Endodermal cell (in vitro differentiated cells): ENCODE measurements at places on chromosomes 3 and 15.

DNA sequence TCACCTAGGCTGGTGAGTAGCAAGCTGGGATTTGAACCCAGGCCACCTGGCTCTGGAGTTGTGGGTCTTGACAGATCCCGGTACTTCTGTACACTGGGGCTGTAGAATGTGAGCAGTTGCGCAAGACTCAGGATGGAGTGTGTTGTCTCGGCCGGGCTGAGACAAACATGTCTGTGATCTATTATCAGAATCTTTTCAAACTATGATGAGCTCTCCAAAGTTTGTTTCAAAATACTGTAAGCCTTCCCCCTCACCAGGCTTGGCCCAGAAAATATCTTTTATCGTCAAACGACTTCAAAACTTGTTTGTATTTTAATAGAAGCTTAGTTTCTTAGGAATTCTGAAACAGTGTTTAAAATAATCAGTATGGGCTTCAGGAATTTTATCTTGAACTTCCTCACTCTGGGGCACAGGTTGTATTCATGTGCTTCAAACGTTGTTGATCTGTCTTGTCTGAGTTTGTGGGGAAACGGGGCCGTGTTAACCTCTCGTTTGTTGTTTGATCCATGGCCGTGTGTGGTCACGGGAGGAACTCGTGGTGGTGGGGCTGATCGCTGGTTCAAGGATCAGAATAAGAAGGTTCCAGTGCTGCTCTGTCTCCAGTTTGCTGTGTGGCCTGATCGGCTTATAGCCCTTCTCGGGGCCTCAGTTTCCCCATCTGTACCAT is 40.3 kb upstream of the TFRC start:
- no peak for DNase-seq

DNA sequence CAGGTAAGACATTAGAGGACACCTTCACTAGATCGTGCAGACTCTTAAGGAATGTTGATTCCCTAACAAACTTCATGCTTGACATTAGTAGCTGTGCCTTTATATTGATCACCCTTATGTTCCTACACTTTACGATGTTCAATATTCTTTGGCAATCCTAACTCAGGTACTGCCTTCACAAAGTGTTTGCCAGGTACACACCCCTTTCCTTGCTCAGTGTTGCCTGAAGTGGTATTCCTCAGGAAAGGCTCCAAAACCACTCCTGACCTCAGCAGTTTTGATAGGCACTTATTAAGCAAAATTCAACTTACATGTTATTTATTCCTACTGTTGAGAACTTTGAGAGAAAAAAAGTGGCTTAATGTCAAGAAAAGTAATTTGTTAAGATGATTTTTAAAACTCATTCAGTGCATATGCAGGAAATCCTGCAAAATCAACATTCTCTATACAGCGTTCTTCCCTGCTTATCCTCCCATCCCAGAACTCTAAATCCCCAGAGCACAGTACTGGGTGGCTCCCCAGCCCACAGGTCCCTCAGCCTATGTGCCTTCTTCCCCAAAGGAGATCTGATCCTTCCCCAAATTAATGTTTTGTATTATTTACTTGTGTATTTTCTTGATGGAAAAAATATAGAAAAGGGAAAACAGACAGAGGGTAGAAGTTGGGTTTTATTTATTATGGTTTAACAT is 260.7 kb downstream of the MECOM start:
- DNase-seq, result no peak

GRCh38 chr3:136919799-136920580 is 37.8 kb upstream of the IL20RB start:
- no peak for DNase-seq

DNA sequence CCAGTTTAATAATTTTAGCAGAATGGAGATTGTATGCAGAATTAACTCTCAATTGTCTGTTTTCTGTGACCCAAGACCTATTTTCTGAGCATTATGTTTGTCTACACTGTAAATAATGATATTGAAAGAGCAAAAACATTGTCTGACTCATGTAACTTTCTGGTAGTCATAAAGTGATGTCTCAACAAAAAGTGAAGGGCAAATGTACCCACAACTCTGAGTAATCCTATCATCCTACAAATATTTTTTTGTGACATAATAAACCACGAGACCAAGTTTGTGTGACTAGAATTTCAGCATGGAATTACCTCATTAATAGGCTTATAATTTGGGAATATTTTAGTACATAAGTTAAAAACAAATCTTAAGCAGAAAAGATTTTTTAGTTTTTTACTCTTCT is 15.4 kb upstream of the ABHD10 start:
- DNase-seq, result no peak

- DNase-seq, result no peak
Measured at GRCh38 chr3:186365202-186365974, 3.4 kb upstream of the DGKG start.

GRCh38 chr3:163018664-163019063 is 1522.1 kb downstream of the OTOL1 start:
- DNase-seq, result no peak

DNA sequence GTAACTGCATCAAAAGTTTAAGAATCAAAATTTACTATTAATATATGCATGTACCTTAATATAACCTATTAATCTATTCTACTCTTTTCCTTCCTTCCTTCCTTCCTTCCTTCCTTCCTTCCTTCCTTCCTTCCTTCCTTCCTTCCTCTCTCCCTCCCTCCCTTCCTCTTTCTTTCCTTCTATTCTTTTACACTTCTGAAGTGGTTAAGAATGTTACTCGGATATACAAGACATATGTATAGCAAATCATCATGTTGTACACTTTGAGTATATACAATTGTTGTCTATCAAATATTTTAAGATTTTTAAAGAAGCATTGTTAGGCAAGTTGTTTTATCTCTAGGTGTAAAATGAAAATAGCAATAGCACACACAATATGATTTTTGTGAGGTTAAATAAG is 713.1 kb upstream of the NAALADL2 start:
- DNase-seq, result no peak

DNA sequence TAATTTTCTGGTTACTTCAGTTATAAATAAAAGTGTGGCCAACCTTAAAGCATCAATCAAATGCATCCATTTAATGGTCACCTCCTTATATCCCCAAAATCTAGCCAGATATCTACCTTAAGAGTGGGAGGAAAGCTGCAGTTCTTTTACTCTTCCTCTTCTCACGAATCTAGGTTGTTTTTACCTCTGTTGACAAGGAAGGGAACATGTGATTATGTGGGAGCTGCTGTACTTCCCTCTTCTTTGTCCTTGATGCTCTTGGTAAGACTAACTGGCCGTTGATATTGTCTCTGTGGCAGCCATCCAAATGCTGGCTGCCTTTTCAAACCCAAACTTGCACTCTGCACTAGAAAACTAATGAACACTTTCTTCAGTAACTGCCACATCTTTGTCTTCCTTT is 275.3 kb upstream of the CADM2 start:
- DNase-seq, result no peak

DNA sequence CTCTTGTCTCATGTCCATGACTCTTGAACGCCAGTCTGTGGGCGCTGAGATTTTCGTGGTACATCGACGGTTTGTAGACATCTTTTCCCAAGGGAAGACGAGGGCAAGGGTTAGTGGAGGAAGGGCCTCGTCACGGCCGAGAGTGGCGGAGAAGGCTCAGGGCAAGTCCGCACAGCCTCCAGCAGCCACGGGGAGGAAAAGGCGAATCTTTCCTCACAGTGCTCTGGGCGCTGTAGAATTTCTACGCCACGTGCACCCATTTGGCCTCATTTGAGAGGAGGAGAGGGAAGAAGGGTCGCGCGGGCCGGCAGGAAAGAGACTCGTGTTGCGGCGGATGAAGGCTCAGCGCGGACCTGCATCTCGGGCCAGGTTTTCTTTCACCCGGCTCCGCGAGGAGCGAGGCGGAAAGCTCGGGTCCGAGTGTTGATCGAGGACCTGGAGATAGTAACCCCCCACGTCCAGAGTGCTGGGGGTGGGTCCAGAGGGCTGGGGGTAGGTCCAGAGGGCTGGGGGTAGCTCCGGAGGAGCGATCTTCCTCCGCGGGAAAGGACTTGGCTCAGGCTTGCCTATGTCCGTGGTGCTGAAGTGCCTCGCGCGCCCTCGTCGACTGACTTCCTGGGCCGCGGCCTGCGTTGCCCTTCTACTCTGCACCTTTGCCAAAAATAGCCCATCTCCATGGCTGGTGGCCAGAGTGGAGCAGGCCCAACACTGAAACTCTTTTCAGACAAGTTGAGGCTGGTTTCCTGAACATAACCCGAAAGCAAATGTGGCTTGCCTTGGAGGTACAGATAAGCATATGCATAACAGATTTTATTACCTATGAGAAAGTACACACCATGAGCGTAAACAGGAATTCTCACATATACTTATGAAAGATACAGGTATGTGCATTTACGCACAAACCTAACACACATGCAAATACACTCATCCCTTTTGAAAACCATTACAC is 1.1 kb downstream of the SLC35G2 start:
- peak; percentile 89 for DNase-seq

DNA sequence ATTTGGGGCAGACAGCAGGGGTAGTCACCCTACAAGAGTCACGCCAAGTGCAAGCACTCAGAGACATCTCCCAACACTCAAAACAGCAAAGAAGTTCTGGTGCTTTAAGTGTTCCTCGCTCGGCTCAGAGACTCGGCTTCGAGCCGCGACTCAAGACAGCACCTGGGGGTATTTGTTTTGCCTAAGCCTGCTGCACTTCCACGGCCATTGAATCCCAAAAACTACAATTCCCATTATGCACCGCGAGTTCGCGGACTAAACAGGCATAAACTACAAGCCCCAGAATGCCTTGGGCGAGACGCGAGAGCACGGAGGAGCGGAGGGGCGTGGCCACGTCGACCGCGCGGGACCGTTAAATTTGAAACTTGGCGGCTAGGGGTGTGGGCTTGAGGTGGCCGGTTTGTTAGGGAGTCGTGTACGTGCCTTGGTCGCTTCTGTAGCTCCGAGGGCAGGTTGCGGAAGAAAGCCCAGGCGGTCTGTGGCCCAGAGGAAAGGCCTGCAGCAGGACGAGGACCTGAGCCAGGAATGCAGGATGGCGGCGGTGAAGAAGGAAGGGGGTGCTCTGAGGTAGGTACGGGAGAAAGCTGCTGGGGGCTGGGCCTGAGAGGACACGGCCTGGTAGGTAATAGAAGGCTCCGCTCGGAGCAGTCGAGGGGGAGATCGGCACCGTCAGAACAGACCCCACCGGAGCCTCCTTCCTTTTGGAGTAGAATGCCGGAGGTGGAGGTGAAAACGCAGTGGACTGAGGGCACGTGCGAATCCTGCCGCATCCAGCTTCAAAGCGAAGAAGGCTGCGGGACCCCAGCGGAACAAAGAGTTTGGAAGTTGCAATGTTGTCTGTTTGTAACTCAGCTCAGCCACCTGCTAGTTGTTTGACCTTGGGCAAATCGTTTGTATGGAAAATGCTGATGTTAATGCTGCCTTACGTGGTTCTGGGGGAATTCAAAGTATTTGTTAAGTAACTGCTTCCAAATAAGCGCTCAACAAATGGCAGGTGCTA is at the start of gene BUB1B:
BUB1B (plus strand) TSS at position 381 of the 1,000 bp plus-strand sequence; CDS start at position 533, 152 bp downstream.
- peak; percentile 98 for DNase-seq

- DNase-seq, result no peak
Measured at GRCh38 chr3:122392868-122393844, 9.2 kb downstream of the FAM162A start.

DNA sequence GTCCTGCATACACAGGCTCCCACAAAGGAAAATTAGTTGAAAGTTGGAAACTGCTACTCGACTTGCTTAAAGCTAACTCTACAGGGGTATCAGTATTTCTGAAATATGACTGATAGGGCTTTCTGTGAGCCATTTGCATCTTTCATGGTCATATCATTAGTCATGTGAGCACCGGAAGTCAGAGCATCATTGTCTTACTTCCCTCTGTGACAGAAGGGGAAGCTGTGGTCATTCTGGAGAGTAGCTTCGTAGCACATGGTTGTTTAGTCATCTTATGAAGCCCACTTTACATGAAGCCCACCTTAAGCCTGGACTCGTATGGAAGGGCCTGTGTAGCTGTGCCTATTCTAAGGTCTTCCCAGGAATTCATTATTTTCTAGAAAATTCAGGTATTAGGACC is 69.0 kb downstream of the COL6A5 start:
- no peak for DNase-seq

DNA sequence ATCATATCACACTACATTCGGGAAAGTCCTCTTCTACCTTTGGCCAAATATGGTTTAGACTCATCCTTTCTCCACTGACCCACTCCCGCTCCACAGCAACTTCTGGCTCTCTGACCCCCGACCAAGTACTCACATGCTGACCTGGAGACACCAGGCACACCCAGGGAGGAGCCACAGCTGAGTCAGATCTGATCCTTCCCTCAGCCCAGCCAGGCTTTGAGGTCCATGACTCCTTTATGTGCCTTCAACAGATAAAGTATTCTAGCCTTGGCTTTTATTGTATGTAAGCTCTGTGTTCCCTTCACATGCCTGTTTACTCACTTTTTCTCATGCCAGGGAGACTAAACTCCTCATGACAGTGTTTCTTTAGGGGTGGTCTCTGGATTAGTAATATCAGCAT is 166.9 kb upstream of the UMPS start:
- no peak for DNase-seq

DNA sequence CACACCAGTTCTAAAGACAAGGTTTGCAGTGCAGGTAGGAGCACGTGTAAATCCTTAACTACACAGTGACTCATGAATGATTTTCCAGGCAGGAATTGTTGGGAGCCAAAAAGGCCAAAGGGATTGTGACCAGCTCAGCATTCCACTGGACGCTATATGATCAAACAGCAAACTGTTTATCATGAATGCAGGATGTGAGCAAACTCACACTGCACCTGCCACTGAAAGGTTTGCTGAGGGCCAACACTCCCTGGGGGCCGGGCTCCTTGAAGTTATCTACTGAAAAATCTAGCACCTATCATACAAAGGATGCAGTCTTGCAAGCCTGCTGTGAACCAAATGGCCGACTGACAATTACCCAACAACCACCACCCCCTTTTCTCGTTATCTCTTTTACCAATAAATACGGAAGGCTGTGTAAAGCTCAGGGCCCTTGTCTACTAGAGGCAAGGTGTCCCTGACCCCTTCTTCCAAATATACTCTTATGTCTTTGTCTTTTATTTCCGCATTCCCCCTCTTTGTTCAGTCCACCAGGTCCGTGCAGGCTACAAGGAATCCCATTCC is 11.5 kb upstream of the DNASE1L3 start:
- peak; percentile 86 for DNase-seq

GRCh38 chr3:101633186-101633585 is 43.7 kb downstream of the ZBTB11 start:
- no peak for DNase-seq

GRCh38 chr3:51398595-51399310 is 7.7 kb downstream of the RBM15B start:
- DNase-seq, result no peak

- DNase-seq, result no peak
Measured at GRCh38 chr15:68846851-68847439, 26.2 kb upstream of the ANP32A start.

DNA sequence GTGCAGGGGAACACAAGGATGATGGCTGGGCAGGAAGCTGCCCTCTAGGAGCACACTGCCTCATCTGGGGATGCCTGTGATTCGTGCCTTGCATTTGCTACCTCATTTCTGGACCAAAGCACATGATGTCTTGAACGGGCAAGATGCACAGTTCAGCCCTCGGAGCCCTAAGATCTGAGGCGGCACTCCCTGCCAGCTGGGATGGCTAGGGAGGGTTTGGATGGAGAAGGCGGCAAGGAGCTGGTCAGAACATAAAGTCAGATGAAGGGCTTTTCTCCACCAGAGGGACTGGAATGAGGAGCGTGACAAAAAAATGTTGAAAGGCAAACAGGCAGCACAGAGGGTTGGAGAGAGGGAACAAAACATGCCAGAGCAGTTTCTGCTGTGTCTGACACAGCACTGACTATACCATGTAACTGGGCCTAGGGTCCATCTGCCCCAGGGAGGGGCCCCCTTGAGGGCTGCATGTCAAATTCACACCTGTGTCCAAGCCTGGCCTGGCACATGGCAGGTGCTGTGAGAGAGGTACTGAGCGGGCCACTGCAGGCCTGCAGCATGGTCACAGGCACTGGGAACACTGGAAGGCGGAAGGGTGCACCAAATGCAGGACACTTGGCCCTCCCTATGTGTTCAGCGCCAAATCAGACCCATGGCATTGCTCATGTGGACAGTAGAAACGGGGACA is 21.7 kb downstream of the TMEM43 start:
- DNase-seq, result peak; percentile 54
